A549 treated with dexamethasone at 1 μM for 4 hours (cell line): ENCODE measurements at places on chromosomes 2 and 18. TPM values are rescaled to one million over a fixed set of nuclear protein-coding genes. Genes with fewer than 3 reads are reported as not detected.

The APOB gene
- total RNA-seq: 0.01 to 0.02 TPM (median 0.01 TPM) in 3 of 5 replicates, not detected in the others

The ZNF385B gene
- total RNA-seq: not detected in 5 replicates

The MROH2A gene
- total RNA-seq: 0.14 to 0.37 TPM (median 0.30 TPM) in 5 replicates

The LHCGR gene
- total RNA-seq: not detected in 5 replicates

The ABCG5 gene
- 0.03 TPM in 1 of 5 replicates, not detected in the others for total RNA-seq

The PPIG gene
- 34.4 to 48.4 TPM (median 44.7 TPM) in 5 replicates for total RNA-seq

The TNFRSF11A gene
- total RNA-seq: 5.1 to 10.2 TPM (median 8.3 TPM) in 5 replicates

The ANKRD62 gene
- total RNA-seq: not detected in 5 replicates
